Cerebellar nuclear complex (tissue), 1 donor: ENCODE measurements at places on chromosomes 6 and 20.

DNA sequence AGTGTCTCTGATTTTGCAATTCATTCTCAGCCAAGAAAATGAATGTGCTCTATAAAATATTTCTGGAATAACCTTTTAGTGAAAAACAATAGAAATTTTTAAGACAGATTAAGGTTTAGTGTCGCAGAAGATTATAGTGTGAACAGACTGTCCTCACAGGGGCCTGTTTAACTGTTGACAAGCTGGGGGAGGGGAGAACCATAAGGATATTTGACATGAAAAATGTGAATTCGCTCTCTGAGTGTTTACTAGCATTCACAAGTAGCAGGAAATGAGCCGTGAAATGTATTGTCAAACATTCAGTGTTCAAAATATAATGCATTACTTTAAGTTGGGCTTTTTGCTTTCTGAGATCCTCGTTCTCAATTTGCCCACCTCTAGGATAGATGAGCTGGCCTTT, 134.8 kb upstream of the TSHZ2 start:
- DNase-seq, result no peak

GRCh38 chr20:6863355-6863754, 95.9 kb downstream of the BMP2 start:
- no peak for DNase-seq

DNA sequence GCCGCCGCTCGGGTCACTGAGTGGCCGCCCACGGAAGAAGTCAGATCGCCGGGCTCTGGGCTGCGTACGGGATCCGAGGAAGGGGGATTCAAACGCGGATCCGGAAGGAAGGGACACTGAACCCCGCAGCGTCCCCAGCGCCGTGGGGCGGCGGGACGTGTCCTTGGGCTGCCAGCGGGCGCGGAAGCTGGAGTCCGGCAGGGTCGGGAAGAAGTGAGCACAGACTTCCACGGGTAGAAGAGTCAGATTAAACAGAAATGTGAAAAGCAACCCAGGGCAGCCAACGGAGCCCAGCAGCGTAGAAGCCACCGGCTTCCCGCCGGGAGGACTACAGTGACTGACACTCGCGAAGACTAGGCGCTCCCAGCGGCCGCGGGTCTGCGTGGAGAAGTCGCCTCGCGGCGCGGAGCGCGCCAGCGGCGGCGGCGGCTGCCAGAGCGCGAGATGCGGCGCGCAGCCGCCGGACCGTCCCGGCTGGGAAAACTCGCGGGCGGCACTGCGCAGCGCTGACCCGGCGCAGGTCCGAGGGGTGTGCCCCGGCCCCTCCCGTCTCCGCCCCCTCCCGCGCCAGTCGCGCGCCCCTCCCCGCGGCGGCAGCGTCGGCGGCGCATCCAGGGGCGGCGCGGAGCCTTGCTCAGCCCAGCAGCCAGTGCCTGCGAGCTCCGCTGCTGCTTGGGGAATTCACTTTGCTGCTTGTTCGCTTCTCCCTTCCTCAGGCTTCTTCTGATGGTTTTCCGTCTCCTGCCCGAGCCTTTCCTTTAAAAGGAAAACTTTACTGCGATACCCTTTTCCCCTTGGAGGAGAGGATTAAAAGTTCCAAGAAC, at the start of gene SAMD5:
Gene SAMD5, plus strand, starts transcription at position 649 of the 824 bp plus-strand sequence. CDS start 239 bp downstream, outside the sequence.
- no peak for DNase-seq

DNA sequence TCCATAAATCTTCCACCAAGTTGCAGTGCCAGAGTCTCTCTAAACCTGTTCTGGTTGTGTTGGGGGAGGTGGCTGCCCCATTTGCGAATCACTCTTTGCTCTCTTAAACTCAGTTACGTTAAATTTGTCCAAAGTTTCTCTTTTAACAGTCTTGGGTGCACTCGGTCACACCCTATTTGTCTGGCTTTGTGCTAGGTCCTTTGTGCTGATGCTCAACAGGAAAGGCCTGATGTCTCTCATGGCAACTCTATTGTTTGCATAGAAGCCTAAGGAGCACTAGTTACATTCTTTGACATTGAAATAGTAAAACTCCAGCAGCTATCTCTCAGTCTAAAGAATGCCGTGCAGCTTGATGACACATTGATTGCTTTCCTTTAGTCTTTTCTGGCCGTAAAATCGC, 105.1 kb downstream of the TRMT11 start:
- DNase-seq, result no peak

DNA sequence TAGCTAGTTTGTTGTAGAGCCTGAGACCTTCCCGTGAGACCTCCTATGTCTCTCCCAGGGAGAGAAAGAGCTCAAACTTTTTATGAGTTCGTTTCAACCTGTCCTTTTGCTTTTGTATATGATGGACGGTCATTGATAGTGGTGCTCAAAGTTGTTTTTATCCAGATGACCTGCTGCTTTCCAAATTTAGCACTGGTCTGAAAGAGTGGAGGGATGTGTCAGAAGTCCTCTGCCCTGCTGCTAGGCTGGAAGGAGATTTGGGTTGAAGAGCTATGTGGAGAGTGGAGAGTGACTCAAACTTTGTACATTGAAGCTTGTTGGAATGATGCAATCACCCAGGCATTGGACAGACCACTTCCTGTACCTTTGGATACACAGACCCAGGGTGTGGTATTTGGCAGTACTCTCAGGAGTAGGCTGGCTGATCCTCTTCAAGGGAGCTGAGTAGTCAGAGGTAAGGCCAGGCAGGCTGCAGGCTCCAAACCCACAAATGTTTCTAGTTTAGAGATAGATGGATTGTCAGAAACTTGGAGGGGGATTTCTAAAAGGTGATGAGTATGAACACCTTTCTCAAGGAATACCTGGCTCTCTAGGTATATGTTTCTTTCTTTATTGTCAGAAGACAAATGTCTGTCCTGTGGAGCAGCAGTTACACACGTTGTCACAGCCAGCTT, 49.4 kb upstream of the RREB1 start:
- no peak for DNase-seq

DNA sequence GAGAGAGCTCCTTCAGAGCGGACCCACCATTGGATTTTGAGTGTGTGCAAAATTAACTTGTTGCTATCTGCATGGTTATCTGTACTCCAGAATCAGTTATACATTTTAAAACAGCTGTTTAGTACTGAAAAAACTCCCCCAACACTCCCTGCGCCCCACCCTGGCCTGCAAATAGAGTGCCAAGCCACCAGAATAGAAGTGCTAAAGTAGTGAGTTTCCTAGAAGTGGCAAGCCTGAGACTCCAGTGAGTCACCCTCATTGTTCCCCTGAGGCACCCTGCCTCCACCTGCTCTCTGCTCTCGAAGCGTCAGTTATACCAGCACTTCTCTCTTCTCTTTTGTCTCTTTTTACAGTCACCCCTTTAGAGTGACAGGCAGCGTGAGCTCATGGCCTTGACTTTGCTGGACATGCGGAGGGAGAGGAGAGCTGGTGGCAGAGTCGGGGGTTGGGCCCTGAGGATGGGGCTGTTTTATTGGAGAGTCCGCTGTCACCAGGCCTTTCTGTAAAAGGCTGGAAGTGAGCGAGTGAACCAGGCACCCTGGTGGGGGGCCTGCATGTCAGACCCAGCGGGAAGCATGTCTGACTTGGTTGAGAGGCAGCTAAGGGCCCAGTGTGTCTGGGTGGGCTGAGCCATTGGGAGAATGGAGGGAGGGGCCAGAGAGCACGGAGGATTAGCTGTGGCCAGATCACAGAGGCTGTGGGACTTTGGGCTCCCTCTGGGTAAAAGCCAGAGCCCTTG, 10.4 kb downstream of the IGF2R start:
- no peak for DNase-seq

DNA sequence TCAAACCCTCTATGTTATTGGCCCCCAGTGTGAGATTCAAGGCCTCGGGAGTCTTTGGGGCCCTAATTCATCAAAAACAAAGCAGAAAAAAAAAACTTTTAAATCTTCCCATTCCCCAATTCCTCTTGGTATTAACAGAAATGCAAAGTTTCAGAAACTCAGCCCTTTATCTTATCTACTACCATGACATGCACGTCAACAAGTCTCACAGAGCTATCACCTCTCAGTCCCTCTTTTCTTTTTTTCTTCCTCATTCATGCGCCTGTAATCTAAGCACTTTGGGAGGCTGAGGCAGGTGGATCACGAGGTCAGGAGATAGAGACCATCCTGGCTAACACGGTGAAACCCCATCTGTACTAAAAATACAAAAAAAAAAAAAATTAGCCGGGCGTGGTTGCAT, 22.7 kb downstream of the SAMD3 start:
- no peak for DNase-seq

- DNase-seq, result no peak
Measured at GRCh38 chr20:14861028-14861699, 523.8 kb upstream of the FLRT3 start.

GRCh38 chr6:137804637-137805036, 62.4 kb upstream of the TNFAIP3 start:
- DNase-seq, result no peak

- DNase-seq, result no peak
Measured at GRCh38 chr6:139369068-139369467, 5.4 kb downstream of the CITED2 start.

- DNase-seq, result no peak
Measured at GRCh38 chr6:54248994-54249393, 59.2 kb upstream of the TINAG start.

DNA sequence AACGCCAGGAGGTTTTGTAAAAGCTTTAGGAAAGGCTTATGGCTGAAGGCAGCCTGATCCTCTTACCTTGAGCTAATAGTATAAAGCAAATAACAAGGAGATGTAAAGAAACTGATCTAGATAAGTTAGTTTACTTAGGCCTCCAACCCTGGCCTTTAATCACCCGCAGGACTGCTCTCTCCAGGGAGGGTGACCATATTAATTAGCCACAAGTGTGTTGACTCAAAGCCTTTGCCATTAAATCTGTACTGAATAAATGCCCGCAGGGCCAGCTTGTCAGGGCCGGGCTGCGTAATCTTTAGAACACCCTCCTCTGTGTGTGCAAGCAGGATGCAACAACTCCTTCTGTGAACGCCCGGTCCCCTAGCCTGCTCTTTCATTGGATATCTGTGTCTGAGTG, 6.1 kb upstream of the PRSS16 start:
- no peak for DNase-seq

- DNase-seq, result no peak
Measured at GRCh38 chr20:946826-947225, 30.7 kb upstream of the ANGPT4 start.

DNA sequence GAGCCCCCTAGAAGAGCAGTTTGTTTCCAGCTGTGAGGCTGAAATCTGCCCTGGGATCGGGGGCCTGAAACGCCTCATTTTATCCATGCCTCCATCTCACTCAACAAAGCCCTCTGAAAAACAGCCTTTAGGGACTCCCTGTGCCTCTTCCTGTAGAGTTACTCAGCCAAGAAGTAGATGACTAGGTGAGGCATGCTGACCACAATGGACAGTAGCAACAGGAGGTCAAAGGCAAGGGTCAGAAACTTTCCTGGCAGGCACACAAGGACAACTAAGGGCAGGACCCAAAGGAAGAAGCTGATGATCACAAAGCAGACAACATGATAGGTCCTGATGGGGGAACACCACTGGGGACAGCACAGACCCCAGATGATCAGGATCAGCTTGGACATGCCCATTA, 12.8 kb downstream of the MAS1L start:
- DNase-seq, result no peak

- no peak for DNase-seq
Measured at GRCh38 chr20:22844959-22845358, 190.2 kb upstream of the SSTR4 start.

DNA sequence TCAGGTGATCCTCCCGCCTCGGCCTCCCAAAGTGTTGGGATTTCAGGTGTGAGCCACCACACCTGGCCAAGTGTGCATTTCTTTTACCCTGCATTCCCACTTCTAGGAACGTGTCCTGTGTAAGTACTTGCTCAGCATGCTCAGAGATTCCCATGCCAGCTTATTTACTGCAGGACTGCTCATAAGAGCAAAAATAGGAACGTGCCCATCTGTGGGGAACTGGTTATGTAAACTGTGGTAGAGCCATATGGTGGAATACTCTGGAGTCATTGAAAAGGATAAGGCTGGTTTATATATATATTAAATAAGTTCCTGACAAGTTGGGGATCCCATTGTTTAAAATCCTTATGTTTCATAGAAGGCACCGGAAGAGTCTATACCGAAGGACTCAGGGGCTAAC, 38.2 kb upstream of the FANCE start:
- DNase-seq, result peak; percentile 57
